ENCODE measurements at places on chromosomes 11 and 22.

- DNase-seq: peak; percentile 2
Measured at GRCh38 chr11:70498171-70498571, 99.8 kb downstream of the CTTN start.

GRCh38 chr11:83034673-83035014, 37.1 kb downstream of the RAB30 start:
- no peak for DNase-seq

DNA sequence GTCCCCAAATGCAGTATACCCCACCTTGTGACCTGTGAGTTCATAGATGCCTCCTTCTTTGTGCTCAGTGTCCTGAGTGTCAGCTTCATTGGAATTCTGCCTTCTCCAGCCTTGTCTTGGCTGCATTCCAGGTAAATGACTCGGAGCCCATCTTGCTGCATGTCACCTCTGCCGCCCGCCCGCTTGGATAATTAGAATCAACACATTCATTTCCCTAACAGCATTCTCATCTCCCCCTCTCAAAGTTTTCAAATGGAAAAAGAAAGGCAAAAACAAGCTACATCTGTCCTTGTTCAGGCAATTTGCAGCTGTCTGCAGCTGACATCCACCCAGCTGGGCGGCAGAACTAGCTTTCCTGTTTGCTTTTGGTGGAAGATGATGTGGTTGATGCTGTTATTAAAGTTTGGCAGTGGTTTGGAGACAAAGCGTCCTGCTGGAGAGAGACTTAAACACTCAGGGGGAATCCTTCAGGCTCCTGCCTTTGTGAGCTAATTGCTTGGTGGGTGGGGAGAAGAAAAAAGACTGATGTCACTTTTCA, 198.8 kb upstream of the SEZ6L start:
- DNase-seq: peak; percentile 19

DNA sequence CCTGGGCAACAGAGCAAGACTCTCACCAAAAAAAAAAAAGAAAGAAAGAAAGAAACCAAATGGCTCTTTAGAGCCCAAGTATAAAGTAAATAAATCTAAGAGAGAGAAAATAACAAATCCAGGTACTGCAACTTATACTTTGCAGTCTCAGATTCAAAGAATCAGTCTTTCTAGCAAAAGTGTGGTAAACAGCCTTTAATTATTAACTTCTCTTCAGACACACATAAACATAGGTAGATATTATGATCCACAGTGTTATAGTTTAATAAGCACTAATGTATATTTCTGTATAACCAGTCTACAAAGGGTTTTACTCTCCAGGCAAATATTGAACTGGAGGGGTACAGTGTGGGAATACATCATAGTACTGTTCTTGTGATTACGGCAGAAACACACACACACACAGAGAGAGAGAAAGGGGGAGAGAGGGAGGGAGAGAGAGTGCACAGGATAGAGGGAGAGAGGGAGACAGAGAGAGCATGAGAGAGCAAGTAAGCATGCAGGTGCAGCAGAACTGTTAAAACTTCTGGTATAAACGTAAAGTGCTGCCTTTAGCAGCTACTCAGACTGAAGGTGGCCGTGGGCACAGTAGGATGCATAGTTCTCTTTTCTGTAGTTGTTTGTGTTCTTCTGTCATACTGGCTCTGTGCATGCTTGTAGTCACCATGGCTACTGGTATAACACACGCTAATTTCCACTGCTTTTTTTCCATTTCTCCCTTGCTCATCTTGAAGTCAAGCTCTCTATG, 32.3 kb downstream of the MTMR2 start:
- DNase-seq: no peak

GRCh38 chr11:114845766-114846415, 167.6 kb downstream of the NXPE2 start:
- DNase-seq: no peak

DNA sequence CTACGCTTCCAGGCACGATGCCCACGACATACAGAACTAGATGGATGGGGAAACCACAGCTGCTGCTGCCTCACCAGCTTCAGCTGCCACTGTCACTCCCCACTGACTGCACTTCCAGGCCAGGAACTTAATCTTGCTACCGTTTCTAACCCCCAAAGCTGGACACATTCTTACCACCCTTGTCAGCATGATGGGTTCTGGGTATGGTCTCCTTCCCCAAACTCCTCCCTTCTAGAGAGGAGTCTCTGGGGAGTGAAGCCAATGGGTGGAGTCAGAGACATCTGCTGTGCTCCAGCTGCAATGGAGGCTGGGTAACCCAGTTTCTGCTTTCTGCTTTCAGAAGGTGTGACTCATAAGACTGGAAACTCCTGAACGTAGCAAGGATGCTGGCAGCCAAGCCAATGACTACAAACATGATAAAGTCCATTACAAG, 87.0 kb upstream of the THY1 start:
- peak; percentile 70 for DNase-seq

DNA sequence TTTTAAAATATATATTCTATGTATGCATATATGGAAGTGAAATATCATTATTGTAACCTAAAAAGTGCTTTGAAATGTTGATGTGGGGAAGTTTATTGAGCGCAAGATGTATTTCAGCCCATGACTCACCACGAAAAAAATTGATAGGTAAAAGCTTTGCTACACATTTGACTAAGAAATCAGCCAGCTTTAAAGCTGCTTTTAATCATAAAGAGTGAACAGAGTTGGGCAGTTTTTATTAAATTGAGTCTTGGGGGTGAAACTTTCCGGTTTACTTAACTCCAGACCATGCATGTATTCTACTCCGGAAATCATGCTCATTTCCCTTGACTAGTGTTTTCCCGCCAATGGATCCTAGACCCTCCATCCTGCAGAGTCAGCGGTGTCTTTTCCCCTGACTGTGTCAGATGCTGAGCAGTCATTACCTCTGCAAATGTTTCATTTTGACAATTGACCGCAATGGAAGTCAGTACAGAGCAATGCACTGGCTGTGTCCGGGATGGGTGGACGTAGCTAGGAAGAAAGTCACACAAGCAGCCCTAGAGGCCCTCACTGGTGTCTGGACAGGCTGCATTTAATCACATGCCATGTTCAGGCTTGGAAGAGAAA, 47.2 kb upstream of the MPEG1 start:
- DNase-seq: no peak

DNA sequence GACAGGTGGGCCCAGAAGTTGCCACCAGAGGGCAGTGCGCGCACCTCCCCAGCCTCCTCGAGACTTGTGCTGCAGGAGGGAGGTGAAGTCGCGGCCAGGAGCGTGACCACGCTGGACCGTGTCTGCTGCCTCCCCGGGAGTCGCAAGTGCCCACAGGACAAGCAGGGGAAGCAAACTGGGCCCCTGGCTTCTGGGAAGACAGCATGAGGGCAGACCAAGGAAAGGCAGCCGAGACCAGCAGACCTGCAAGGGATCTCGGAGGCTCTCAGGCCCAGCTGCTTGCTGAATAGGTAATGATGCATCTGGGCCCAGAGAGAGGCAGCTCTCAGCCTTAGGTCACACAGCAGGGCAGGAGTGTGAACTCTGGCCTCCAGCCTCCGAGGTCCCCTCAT, 17.0 kb upstream of the IL2RB start:
- peak; percentile 85 for DNase-seq

DNA sequence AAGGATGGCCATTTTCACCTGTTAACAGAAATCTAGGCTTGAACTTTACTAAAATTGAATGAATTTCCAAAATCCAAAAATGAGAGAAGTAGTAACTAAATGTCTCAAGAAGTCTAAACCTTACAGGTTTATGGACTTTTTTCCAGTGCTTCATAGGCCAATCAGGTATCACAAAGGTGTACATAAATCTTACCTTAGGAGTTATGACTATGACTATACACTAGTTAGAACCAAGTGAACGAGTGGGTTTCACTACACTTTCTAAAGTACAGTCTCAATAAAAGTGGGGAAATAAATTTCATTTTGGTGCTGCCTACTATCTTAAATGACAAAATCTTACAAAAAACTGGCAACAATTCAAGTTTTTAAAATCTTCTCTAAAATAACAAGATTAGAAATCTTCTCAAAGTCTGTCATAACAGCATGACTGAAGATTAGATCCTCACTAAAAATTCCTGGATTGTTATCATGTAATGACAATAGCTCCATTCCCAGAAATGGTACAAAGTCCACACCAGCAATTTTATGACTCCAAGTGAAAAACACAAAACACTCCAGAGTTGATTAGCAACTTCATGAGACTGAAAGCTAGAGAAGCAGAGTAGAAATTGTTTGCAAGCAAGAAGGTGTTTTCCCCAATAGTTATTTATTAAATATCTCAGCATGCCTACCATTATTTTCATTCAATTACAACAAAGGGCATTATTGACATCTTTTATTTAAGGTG, 20.9 kb downstream of the SOX6 start:
- no peak for DNase-seq

DNA sequence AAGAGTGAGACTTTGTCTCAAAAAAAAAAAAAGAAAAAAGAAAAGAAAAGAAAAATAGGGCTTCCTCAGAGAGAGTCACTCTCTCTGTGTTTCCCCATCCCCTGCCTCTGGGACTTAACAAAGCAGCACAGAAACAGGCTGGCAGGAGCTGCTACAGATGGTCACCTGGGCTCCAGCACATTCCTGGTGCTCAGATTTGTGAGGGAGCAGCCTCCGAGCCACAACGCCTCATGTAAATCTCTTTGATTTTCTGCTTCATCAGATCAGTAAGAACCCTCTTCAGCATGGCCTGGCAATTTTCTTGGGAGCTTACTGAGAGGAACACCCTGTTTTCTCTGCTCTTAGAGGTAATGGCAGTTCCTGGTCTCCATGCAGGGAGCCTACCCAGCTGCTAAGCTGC, 15.2 kb upstream of the LDHA start:
- no peak for DNase-seq

GRCh38 chr22:23580576-23581259, 628 bp upstream of the IGLL1 start:
- DNase-seq: no peak

DNA sequence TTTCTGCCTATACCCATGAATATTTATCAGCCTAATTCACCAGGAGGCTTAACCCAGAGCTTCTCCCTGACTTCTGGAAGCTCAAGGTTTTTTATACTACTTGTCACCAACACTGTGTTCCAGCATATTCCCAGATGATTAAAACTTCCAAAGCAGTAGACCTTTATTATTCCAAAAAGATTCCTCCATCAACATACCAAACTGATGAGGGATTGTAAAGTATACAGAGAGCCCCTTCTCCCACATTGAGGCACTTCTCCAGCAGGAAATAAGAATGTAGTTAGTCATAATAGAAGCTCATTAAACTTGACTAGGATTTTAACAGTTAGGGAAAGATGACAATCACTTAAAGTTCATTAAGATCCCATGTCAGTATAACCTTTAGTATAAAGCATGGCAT, 51.4 kb upstream of the CEP126 start:
- no peak for DNase-seq

DNA sequence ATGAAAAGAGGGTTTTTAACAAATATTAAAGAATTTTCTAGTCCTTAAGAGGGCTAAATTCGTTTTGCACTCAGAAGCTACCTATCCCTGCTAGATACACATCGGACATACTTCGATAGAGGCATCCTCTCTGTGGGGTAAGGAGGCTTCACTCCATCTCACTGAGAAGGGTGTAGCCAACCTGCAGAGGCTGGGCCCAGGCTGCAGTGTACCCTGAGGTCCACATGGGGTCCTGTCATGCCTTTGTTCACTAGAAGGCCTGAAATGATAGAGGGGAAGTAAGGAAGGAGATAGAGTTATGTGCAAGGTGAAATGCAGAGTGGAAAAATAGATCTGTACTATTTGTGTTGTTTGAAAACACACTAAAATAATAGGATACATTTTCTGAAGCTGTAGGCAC, 45.6 kb downstream of the IGSF9B start:
- no peak for DNase-seq

DNA sequence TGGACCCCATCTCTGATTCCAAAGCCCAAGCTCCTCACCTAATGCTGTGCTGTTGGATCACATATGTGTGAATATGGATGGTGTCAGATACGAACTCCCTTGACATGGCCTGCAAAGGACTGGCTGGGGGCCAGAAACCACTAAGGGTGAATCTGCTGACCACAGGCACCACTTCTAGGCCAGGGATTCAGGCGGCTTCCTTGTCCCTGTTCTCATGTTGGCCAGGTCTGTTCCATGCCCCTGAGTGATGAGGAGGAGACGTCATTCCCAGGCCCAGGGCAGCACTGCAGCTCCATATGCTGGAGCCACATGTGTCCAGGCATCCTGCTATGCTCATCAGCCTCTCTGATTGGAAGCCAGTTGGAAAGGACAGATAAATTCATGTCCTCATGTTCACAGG, 130.0 kb upstream of the BDNF start:
- no peak for DNase-seq

DNA sequence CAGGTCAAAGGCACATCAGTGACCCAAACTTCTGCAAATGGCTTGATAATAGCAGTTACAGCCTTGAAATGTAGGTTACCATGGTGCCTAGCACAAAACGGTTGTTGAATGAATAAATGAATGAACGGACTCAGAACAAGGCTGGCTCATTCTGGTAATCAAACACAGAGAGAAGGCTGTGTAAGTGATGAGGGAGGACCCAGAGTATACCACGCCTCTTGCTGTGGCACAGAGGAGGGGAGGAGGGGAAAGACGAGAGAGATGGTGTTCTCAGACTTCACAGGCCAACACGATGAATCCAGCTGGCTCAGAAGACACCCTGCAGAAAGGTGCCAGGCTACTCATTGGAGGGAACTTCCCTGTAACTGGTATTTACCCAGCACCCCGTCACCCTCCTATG, 38.3 kb downstream of the PC start:
- DNase-seq: no peak

DNA sequence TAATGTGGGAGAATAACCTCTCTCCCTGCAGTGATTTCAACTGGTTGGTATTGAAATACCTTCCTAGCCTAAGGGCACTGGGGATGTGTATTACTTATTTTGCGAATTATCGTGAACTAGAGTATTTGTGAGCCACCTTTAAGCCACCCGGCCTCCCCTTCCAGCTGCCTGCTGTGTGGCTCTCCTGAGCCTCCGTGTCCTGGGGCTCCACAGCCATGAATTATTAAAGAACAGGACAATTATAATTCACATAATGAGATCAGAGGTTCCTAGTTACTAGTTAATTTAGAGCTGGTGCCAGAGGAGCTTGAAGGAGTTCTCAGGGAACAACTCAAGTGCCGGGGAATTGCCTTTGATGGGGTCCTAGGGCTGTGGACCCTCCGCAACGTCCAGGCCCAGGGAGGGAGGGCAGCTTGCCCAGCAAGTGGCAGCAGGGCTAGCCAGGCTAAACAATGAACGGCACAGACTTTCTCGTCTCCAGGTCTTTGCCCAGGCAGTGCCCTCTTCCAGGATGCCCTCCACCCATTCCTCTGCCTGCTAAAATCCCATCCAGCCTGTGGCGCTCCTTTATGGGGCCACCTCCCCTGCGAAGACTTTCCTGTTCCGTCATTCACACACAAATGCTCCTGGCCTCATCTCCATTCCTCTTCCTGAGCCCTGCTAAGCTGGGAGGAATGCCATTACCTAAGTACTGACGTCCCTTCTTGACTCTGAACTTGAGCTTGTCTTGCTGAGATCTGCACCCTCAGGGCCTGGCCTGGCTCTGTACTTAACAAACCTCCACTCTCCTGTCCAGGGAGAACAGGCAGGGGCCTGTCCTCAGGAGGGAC, 91.5 kb downstream of the RTL6 start:
- DNase-seq: peak; percentile 4

Data from BE2C (cell line).